Stimulated activated CD4-positive, alpha-beta T cell treated with anti-CD3 and anti-CD28 coated beads, Interleukin-4, amount 100 ng/mL, for 4 hours (primary cell): ENCODE measurements at places on chromosomes 12 and 14.

GRCh38 chr12:75944097-75944904, 87.3 kb downstream of the PHLDA1 start:
- no peak for DNase-seq

GRCh38 chr12:118581371-118581770, 205.0 kb downstream of the SUDS3 start:
- no peak for DNase-seq

DNA sequence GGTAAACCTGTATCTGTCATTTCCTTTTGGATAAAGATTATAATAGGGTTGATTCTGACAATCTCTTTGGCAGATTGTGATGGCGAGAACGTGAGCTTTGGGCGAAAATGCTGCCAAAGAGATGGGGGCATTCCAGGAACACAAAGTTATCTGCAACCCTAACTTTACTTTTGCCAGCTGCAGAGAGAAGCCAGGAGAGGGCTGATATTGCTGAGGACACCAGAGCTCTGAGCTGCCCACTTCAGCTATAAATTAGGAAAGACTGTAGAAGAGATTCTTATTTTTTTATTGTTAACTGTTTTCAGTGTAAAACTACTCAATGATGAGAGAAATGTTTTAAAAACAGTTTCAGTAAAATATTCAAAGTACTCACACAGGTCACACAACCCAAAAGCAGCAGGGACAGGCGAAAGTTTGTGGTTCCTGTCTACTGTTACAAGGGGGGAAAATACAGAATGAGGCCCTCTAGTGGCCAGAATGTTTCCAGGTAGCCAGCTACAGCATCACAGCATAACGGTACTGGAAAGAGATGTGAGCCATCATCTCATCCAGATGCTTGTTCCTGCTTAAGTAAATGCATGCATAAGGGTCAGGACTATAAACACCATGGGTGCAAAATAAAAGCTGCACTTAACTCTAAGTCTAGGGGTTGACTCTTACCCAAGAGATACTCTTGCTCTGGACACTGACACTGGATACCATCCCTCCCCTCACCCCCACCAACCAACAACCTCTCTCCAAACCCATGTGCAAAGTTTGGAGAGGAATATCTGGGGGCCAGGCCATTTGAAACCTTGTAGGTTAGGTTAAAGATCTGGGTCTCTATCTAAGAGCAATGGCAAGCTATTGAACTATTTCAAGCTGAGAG, 498.4 kb downstream of the RMST start:
- DNase-seq: no peak

- DNase-seq: no peak
Measured at GRCh38 chr12:101745481-101745880, 6.2 kb upstream of the SYCP3 start.

DNA sequence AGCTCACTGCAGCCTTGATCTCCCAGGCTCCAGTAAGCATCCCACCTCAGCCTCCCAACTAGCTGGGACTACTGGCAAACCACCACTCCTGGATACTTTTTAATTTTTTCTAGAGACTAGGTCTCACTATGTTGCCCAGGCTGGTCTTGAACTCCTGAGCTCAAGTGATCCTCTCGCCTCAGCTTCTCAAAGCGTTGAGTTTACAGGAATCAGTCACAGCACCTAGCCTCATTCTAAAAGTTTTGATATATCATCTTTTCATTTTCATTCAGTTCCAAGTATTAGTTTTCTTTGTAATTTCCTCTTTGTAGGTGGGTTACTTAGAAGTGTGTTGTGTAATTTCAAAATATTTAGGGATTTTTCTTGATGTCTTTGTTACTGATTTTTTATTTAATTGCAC, 9.6 kb downstream of the CBX5 start:
- no peak for DNase-seq

DNA sequence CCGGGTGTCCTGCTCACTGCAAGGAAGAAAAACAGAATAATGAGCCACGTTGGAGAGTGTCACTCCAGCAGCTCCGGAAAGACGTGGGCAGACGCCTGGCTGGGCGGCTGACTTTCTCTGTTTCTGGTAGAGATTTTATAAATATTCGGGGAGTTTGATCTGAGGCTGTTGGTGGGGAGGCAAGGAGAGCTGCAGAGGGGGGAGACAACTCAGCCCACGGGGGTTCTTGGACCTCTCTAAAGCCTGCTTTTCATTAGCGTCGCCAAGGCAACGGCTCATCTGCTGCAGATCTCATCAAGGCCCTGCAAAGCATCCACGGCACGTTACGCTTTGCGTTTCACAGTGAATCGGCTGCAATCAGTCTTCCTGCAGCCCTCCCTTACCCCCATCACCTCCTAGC, 207.2 kb downstream of the ZFP36L1 start:
- no peak for DNase-seq

DNA sequence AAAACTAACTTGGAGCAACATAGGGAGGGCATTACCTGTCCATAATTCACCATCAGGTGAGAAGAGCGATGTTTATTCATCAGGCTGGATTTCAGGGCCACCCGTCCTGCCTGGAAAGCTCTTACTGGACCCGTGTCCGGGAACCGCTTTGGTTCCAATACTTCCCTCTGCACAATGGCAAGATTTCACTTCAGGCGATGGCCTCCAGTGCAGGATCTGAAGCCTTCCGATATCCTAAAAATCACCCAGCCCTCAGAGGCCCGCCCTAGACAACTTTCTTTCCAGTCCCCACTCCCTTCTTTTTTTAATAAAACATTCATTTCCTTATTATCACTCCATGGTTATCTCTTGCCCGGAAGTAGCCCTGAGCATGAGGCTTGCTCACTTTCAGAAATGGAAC, 92.5 kb downstream of the BCL11B start:
- no peak for DNase-seq
